ENCODE measurements at places on chromosomes 2 and 18.

- no peak for DNase-seq
These were observed 103.7 kb downstream of the SLC4A3 start for GRCh38 chr2:219731173-219731572.

- no peak for DNase-seq
These were observed 35.3 kb downstream of the MROH2A start for GRCh38 chr2:233813236-233814055.

- DNase-seq: no peak
These were observed 3.9 kb upstream of the SERPINB2 start for GRCh38 chr18:63883617-63884016.

DNA sequence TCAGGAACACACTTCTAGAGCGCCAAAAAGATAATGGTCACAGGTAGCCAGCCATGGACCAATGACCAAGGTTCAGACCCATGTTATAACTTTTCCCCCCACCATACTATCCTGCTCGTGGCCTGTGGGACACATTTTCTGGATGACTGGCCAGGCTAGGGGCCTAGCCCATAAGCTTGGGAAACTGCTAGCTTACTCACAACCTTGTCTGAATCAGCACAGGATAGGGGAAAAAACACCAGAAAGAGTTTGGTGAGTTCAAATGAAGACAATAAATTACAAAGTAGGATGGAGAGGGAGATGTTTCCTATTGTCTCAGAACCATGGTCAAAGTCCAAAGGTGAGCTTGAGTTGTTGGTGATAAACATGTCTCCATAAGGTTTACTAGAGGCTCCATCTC lies 156.3 kb upstream of the CCDC68 start:
- DNase-seq: no peak

DNA sequence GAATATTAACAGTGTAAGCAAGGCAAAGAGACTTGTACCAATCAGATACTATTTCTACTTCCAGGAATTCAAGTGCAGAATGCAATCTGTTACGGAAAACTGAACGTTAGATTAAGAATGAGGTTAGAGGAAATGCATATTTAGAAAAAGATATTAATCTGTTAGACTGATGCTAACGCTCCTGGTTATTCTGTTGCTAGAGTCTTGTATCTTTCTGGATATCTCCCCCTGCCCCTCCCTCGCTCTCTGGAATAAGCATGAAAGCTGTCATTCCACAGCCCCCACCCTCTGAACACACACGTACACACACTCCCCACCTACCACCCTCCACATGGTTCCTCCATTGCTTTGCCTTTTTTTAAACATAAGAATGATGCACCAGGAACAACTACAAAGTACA lies 24.1 kb downstream of the FIGN start:
- no peak for DNase-seq

Measured in NCI-H187 treated with DMSO at 0.1 percent for 48 hours (cell line).